Esophagus squamous epithelium (tissue), 5 donors: ENCODE measurements at places on chromosomes 5 and 9. TPM values are rescaled to one million over a fixed set of nuclear protein-coding genes. Genes with fewer than 3 reads are reported as not detected.
A peak's percentile ranks its signal among the peaks of the same experiment; 100 is the strongest.

GRCh38 chr5:177994063-177994462, 2.0 kb downstream of the PROP1 start:
- no peaks in the 10 kb centered on the region for H3K27me3 ChIP-seq
- no peak overlapping the region for H3K27ac ChIP-seq
- no peak overlapping the region for H3K4me3 ChIP-seq
- H3K4me1 ChIP-seq: no peaks in the 10 kb centered on the region
- DNase-seq: no peak

DNA sequence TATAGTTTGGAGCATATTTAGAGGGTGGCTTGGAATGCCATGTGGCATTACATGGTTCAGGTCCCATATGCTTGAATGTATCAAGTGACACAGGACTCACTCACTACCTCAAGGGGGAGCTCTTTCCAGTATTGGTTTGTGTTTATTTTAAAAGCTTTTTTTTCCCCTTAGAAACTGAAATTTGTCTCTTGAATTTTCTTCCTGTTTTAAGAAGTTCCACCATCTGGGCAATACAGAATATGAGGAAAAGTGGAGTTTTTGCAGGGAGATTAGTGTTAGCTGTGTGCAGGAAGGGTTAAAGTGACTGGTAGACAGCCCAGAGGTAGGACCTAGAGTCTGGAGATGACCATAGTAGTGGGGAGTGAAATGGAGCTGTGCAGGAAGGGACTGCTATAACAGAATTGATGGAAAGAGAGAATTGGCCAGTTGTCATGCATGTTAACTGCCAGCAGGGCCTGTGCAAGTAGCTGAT, 36.6 kb downstream of the CTNNA1 start:
- no peak overlapping the region for H3K27ac ChIP-seq
- H3K4me3 ChIP-seq: no peak overlapping the region
- no peaks in the 10 kb centered on the region for H3K36me3 ChIP-seq
- peaks cover 10% of the 10 kb centered on the region for H3K4me1 ChIP-seq
- no peak for DNase-seq

GRCh38 chr5:172556971-172557461, 84.0 kb upstream of the NEURL1B start:
- H3K27me3 ChIP-seq: no peaks in the 10 kb centered on the region
- no peak for DNase-seq
- H3K4me3 ChIP-seq: no peak overlapping the region
- peaks cover 79% of the 10 kb centered on the region for H3K4me1 ChIP-seq
- peak overlapping the region; percentile 16 for H3K27ac ChIP-seq

DNA sequence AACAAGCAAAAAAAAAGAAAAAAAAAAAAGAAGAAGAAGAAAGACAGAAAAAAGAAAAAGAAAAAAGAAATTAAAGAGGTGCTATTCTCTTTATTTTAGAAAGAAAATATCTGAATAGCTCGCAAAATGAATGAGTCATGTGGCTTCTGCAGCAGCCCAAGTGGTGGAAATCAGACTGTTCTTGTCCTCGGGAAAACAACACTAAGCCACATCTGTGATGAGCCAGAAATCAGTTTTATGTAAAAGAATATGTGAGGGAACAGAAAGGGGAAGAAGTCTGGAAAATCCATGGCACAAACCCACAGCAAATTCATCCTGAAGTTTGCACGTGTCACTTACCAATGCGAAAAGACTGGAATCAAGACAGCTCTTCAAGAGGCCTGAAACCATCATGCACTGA, 118.7 kb upstream of the GAS1 start:
- H3K27ac ChIP-seq: no peak overlapping the region
- no peaks in the 10 kb centered on the region for H3K36me3 ChIP-seq
- no peak for DNase-seq
- no peaks in the 10 kb centered on the region for H3K4me1 ChIP-seq
- H3K27me3 ChIP-seq: no peaks in the 10 kb centered on the region

GRCh38 chr5:152274224-152274623, 130.9 kb downstream of the NMUR2 start:
- no peaks in the 10 kb centered on the region for H3K27me3 ChIP-seq
- no peak for DNase-seq
- H3K36me3 ChIP-seq: no peaks in the 10 kb centered on the region
- H3K4me3 ChIP-seq: no peak overlapping the region
- no peaks in the 10 kb centered on the region for H3K4me1 ChIP-seq

- peaks cover 95% of the 10 kb centered on the region for H3K27me3 ChIP-seq
- H3K36me3 ChIP-seq: no peaks in the 10 kb centered on the region
- no peak overlapping the region for H3K27ac ChIP-seq
- DNase-seq: no peak
Observed at GRCh38 chr9:132235894-132236661, 74.2 kb downstream of the NTNG2 start.

GRCh38 chr5:36796155-36796554, 80.4 kb upstream of the NIPBL start:
- no peak for DNase-seq
- H3K27ac ChIP-seq: no peak overlapping the region
- H3K27me3 ChIP-seq: no peaks in the 10 kb centered on the region
- no peaks in the 10 kb centered on the region for H3K4me1 ChIP-seq
- H3K36me3 ChIP-seq: no peaks in the 10 kb centered on the region

- H3K4me3 ChIP-seq: peak overlapping the region; percentile 97
- no peak for DNase-seq
- H3K4me1 ChIP-seq: peaks cover 23% of the 10 kb centered on the region
- no peaks in the 10 kb centered on the region for H3K36me3 ChIP-seq
- no peaks in the 10 kb centered on the region for H3K27me3 ChIP-seq
- H3K27ac ChIP-seq: no peak overlapping the region
Observed at GRCh38 chr5:138354926-138355378, 2.5 kb downstream of the KDM3B start.

The NEUROG1 gene
- total RNA-seq: not detected

The DRD1 gene
- not detected for total RNA-seq

The ASTN2 gene
- not detected for total RNA-seq

The SLIT3 gene
- total RNA-seq: 7.9 TPM

The ATP10B gene
- total RNA-seq: 26.6 TPM
